Activated CD4-positive, alpha-beta T cell treated with anti-CD3 and anti-CD28 coated beads, Interleukin-2, amount 10 ng/mL, durations not matched to agents 24 days and 14 days (primary cell): ENCODE measurements at places on chromosomes 6 and 20.
A peak's percentile ranks its signal among the peaks of the same experiment; 100 is the strongest.

GRCh38 chr20:50478162-50478990 lies 31.8 kb upstream of the PTPN1 start:
- no peaks in the 10 kb centered on the region for H3K36me3 ChIP-seq
- H3K27me3 ChIP-seq = no peaks in the 10 kb centered on the region
- no peak overlapping the region for H3K27ac ChIP-seq
- DNase-seq = peak; percentile 94

DNA sequence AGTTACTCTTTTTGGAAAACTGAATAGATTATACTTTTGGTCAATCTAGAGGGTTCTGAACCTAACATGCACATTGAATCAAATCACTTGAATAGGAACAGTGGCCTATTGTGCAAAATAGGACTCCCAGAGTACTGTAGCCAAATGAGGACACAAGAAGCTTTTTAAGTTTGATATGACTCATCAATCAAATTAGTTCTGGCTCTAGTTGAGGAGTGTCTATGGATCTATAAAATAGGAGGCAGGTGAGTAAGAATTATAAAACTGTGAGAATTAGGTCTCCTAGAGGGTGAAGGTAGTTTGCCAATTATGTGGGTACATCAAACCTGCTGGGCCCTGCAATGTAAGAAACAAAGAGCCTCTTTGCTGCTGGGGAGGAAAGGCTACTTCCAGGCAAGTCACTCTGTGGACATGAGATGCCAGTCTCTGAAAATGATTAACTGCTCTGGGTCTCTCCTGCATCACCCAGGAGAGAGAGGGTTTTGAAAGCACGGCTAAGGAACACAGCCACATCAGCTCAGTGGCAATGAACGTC lies 112.3 kb downstream of the RCAN2 start:
- H3K4me1 ChIP-seq = peaks cover 5% of the 10 kb centered on the region
- no peak for DNase-seq
- H3K27me3 ChIP-seq = peaks cover 13% of the 10 kb centered on the region

GRCh38 chr6:43181942-43182860 lies at the start of gene CUL9:
CUL9 (plus strand) TSS chr6:43182196; CDS start chr6:43184311, 2,115 bp downstream.
- peak; percentile 97 for DNase-seq
- H3K36me3 ChIP-seq = peaks cover 41% of the 10 kb centered on the region
- peaks cover 36% of the 10 kb centered on the region for H3K4me1 ChIP-seq
- H3K27me3 ChIP-seq = no peaks in the 10 kb centered on the region

GRCh38 chr20:50401587-50402418 lies 108.4 kb upstream of the PTPN1 start:
- DNase-seq = no peak
- H3K36me3 ChIP-seq = no peaks in the 10 kb centered on the region
- no peaks in the 10 kb centered on the region for H3K4me1 ChIP-seq
- H3K27ac ChIP-seq = no peak overlapping the region
- no peak overlapping the region for H3K4me3 ChIP-seq
- H3K27me3 ChIP-seq = peaks cover 22% of the 10 kb centered on the region

DNA sequence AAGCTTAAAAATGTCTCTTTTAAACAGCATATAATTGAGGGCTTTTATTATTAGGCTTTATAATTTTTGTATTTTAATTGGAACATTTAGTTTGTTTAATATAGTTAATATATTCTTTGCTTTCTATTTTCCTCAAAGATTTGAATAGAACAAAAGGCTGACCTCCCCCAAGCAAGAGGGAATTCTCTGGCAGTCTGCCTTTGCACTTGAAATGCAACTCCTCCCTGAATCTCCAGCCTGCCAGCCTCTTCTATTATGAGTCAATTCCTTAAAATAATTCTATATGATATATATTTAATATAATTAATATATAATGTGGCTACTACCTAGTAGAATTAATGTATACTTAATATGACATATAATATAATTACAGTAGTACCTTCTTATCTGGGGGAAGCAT lies 69.2 kb downstream of the PTPRA start:
- H3K4me3 ChIP-seq = no peak overlapping the region
- peaks cover 20% of the 10 kb centered on the region for H3K4me1 ChIP-seq
- no peak for DNase-seq

DNA sequence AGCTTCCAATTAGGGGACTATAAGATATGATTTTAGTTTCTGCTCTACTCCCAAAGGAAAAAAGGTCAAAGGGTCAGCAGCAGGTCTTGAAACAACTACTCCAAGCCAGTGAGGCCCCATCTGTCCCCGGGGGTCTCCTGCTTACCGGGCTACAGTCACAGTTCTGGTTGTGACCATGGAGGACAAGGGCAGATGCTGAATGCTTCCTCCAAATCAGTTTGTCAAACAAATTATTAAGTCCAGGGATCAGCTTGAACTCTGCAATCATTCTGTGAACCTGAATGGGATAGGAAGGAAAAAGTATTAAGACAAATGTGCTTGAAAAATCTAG lies 60.2 kb downstream of the MYH7B start:
- H3K4me3 ChIP-seq = no peak overlapping the region
- DNase-seq = no peak
- no peak overlapping the region for H3K27ac ChIP-seq
- peaks cover 1% of the 10 kb centered on the region for H3K4me1 ChIP-seq
- H3K27me3 ChIP-seq = no peaks in the 10 kb centered on the region

DNA sequence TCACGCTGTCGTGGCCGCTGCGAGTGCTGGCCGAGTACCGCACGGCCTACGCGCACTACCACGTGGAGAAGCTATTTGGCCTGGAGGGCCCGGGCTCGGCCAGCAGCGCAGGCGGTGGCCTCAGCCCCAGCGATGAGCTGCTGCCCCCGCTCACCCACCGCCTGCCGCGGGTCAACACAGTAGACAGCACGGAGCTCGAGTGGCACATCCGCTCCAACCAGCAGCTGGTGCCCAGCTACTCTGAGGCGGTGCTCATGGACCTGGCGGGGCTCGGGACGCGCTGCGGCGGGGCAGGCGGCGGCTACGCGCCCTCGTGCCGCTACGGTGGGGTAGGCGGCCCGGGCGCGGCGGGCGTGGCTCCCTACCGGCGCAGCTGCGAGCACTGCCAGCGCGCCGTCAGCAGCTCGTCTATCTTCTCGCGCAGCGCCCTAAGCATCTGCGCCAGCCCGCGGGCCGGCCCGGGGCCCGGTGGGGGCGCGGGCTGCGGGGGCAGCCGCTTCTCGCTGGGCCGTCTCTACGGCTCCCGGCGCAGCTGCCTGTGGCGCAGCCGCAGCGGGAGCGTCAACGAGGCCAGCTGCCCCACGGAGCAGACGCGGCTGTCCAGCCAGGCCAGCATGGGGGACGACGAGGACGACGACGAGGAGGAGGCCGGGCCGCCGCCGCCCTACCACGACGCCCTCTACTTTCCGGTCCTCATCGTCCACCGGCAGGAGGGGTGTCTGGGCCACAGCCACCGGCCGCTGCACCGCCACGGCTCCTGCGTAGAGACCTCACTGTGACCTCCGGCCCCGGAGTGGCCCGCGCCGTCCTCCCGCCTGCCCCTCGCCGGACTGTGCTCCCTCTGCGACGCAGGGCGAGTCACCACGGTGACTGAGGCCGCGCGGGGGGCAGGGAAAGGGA lies 5.7 kb downstream of the TMEM151B start:
- peaks cover 60% of the 10 kb centered on the region for H3K27me3 ChIP-seq
- H3K4me3 ChIP-seq = no peak overlapping the region
- no peaks in the 10 kb centered on the region for H3K36me3 ChIP-seq

- H3K4me1 ChIP-seq = no peaks in the 10 kb centered on the region
- H3K4me3 ChIP-seq = no peak overlapping the region
- no peaks in the 10 kb centered on the region for H3K27me3 ChIP-seq
- no peak for DNase-seq
Observed at GRCh38 chr6:148044261-148044751, 298.3 kb upstream of the SASH1 start.

- no peak overlapping the region for H3K27ac ChIP-seq
- no peak for DNase-seq
- H3K4me3 ChIP-seq = no peak overlapping the region
- H3K36me3 ChIP-seq = no peaks in the 10 kb centered on the region
Observed at GRCh38 chr6:88232753-88233152, 66.6 kb upstream of the CNR1 start.

- peaks cover 4% of the 10 kb centered on the region for H3K4me1 ChIP-seq
- H3K36me3 ChIP-seq = no peaks in the 10 kb centered on the region
- H3K27me3 ChIP-seq = peaks cover 33% of the 10 kb centered on the region
- DNase-seq = no peak
- no peak overlapping the region for H3K27ac ChIP-seq
Observed at GRCh38 chr6:32461493-32461892, 21.8 kb downstream of the HLA-DRA start.

- H3K36me3 ChIP-seq = peaks cover 2% of the 10 kb centered on the region
- DNase-seq = no peak
- H3K27ac ChIP-seq = no peak overlapping the region
- no peaks in the 10 kb centered on the region for H3K27me3 ChIP-seq
Observed at GRCh38 chr6:4853349-4853748, 77.1 kb downstream of the CDYL start.

GRCh38 chr6:117317261-117317660 lies 51.9 kb downstream of the VGLL2 start:
- no peaks in the 10 kb centered on the region for H3K36me3 ChIP-seq
- H3K27me3 ChIP-seq = peaks cover 2% of the 10 kb centered on the region
- no peak overlapping the region for H3K4me3 ChIP-seq
- no peak for DNase-seq
- no peaks in the 10 kb centered on the region for H3K4me1 ChIP-seq

- no peak overlapping the region for H3K27ac ChIP-seq
- H3K27me3 ChIP-seq = no peaks in the 10 kb centered on the region
- H3K4me3 ChIP-seq = no peak overlapping the region
- peaks cover 13% of the 10 kb centered on the region for H3K4me1 ChIP-seq
- DNase-seq = peak; percentile 47
Observed at GRCh38 chr6:155264693-155265320, 994 bp downstream of the CLDN20 start.

GRCh38 chr6:28615955-28616747 lies 90.5 kb downstream of the GPX5 start:
- peaks cover 40% of the 10 kb centered on the region for H3K27me3 ChIP-seq
- no peak overlapping the region for H3K4me3 ChIP-seq
- DNase-seq = no peak
- H3K27ac ChIP-seq = no peak overlapping the region
- no peaks in the 10 kb centered on the region for H3K4me1 ChIP-seq
- H3K36me3 ChIP-seq = no peaks in the 10 kb centered on the region

DNA sequence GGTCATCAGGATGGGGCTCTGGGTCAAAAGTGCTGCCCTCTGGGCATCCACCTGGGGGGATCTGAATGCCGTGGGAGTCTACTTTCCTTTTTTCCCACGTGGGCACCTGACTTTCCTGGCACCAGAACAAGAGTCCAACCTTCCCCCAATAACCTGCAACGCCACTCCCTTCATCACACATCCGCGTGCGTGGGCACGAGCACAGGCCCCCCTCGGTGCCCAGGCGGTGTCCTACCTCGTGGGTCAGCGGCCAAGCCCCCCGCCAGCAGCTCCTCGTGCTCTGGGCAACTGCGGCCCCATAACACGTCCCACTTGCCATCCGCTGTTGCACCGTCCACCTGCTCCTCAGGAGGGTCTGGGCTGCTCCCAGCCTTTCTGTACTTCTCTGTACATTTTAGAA lies 87.0 kb downstream of the YTHDF1 start:
- no peak for DNase-seq
- H3K4me3 ChIP-seq = no peak overlapping the region
- no peaks in the 10 kb centered on the region for H3K36me3 ChIP-seq
- no peaks in the 10 kb centered on the region for H3K4me1 ChIP-seq

GRCh38 chr6:43077981-43078511 lies 1.9 kb downstream of the PTK7 start:
- no peak overlapping the region for H3K27ac ChIP-seq
- H3K4me3 ChIP-seq = no peak overlapping the region
- H3K4me1 ChIP-seq = peaks cover 5% of the 10 kb centered on the region
- no peak for DNase-seq

GRCh38 chr6:3315841-3316240 lies 57.1 kb downstream of the PSMG4 start:
- no peak overlapping the region for H3K4me3 ChIP-seq
- H3K36me3 ChIP-seq = no peaks in the 10 kb centered on the region
- no peak for DNase-seq
- H3K27me3 ChIP-seq = peaks cover 30% of the 10 kb centered on the region

GRCh38 chr20:64129146-64129782 lies 21.9 kb upstream of the NPBWR2 start:
- H3K36me3 ChIP-seq = no peaks in the 10 kb centered on the region
- no peak overlapping the region for H3K27ac ChIP-seq
- peaks cover 12% of the 10 kb centered on the region for H3K27me3 ChIP-seq
- H3K4me3 ChIP-seq = no peak overlapping the region
- peak; percentile 47 for DNase-seq

- peaks cover 2% of the 10 kb centered on the region for H3K4me1 ChIP-seq
- peaks cover 19% of the 10 kb centered on the region for H3K27me3 ChIP-seq
Observed at GRCh38 chr20:50415021-50415515, 95.1 kb upstream of the PTPN1 start.
